ENCODE measurements at places on chromosomes 11 and 22.
A peak's percentile ranks its signal among the peaks of the same experiment; 100 is the strongest.

DNA sequence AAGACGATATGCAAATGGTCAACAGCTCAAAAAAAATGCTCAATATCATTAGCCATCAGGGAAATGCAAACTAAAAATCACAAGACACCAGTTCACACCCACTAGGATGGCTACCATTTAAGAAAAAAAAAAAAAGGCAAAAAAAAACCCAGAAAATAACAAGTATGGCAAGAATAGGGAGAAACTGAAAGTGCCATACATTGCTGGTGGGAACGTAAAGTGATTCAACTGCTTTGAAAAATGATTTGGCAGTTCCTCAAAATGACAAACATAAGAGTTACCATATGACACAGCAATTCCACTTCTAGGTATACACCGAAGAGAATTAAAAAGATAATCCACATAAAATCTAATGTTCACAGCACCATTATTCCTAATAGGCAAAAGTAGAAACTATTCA lies 47.5 kb downstream of the PICALM start:
- DNase-seq = peak; percentile 98

- no peak for DNase-seq
Observed at GRCh38 chr11:66497206-66497605, 13.2 kb upstream of the BBS1 start.

DNA sequence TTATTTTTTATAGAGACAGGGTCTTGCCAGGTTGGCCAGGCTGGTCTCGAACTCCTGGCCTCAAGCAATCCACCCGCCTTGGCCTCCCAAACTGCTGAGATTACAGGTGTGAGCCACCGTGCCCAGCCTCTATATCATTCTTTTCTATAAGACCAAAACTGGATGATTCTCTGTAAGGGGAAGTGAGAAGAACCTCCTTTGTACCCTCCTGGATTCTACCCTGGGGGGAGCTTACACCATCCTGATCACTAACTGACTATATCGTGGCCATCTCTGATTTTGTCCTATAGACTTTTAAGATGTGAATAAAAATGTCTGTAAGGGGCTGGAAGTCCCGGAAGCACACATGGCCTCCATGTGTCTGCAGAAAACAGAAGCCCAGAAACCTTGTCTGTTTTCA lies 9.1 kb downstream of the PIWIL4 start:
- no peak for DNase-seq

- DNase-seq = no peak
Observed at GRCh38 chr11:67409261-67409666, 5.4 kb downstream of the TBC1D10C start.

DNA sequence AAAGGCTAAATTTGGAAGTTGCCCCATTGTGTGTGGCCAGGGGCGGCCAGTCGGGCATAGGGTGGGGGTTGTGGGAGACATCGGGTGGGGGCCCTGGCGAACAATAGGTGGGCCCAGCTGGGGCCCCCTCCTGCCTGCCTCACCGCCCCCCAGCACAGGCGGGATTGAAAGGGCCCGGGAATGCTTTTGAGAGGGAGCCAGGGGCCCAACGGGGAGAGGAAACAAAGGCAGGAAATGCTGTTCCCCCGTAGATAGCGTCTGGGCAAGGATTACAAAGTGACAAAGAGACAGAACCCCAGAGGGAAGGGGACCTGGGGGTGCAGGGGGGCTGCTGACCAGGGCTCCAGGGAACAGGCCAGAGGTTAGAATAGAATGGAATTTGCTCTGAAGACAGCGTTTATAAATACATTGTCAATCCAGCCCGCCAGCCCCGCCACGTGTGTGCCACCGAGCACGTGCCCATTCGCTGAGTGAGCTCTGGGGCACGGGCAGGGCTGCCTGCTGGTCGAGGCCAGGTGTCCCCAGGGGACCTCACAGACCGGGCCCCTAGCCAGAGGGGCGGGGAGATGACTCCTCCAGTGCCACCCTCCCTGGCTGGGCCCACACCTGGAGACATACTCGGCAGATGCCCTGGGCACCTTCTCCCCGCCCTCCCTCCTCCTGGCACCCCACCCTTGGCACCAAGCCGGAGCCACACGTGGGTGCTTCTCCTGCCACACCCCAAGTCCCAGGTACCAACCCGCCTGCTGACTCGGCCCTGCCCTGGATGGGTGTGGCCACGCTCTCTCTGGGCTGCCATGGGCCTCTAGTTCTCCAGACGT lies 9.7 kb downstream of the PDGFB start:
- no peak for DNase-seq

DNA sequence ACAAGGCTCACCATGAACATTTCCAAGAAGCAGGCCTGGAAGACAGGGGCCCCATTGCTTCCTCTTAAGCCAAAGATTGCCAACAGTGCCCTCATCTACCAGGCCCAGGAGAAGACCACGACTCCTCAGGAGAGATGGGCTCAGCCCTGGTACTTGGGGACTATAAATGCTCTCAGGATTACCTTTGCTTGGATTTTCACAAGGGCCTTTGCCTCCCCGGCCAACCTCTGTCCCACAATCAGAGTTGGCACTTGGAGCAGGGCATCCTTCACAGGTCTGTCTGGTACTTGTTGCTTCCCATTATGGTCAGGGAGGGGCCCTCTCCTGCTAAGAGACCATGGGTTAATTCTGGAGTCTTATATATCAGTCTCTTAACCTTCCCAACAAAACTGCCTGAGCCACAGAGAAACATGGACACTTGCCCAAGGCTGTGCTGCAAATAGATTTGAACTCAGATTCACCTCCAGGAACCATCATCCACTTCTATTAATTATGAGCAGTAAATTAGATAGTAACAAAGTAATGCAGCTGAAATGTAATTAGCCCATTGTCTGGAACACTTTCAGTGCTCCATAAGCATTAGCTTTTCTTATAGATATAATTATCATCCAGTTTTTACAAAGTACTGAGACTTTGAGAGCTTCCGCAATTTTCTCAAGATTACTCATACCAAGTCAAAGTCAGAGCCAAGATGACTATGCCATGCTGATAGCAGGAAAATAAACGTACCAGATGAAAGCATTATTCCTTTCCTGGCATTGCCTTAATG lies 33.5 kb downstream of the POU2AF3 start:
- no peak for DNase-seq

GRCh38 chr22:21051831-21052400 lies 6.2 kb downstream of the LRRC74B start:
- no peak for DNase-seq

GRCh38 chr22:35627267-35628041 lies 10.3 kb upstream of the MB start:
- peak; percentile 73 for DNase-seq

DNA sequence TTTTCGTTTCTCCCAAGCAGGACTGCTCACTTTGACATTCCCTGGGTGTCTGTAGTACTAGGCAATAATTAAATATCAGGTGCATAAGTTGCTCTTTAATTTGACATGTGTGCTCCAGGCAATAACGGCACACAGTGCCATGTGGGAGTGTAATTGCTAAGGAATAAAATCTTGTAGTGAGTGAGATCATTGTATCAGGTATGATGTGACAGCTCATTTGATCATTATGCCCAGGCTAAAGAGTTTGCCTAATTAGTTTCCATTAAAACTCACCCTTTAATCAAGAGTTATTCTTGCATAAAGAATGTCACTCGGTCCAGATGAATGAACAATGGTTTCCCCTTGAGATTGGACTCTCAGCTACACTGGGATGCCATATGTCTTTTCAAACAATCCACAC lies 220.0 kb downstream of the INSC start:
- DNase-seq = no peak

Data from OCI-M1 (cell line).